ENCODE measurements at places on chromosomes 1 and 21. TPM values are rescaled to one million over a fixed set of nuclear protein-coding genes. Genes with fewer than 3 reads are reported as not detected.

Gene PITHD1
- total RNA-seq, result 45.1 TPM

Gene STIL
- 9.8 TPM for total RNA-seq

Gene SLC30A2
- 0.10 TPM for total RNA-seq

Gene SLC45A3
- total RNA-seq, result 5.9 TPM

Gene HRNR
- total RNA-seq, result not detected
